ENCODE measurements at places on chromosomes 11 and 22.

- DNase-seq: no peak
Observed at GRCh38 chr22:37287550-37287951, 5.2 kb downstream of the CYTH4 start.

GRCh38 chr22:49197986-49198704, 629.5 kb downstream of the BRD1 start:
- no peak for DNase-seq

GRCh38 chr11:121555121-121555520, 102.4 kb upstream of the SORL1-AS1 start:
- DNase-seq: no peak

DNA sequence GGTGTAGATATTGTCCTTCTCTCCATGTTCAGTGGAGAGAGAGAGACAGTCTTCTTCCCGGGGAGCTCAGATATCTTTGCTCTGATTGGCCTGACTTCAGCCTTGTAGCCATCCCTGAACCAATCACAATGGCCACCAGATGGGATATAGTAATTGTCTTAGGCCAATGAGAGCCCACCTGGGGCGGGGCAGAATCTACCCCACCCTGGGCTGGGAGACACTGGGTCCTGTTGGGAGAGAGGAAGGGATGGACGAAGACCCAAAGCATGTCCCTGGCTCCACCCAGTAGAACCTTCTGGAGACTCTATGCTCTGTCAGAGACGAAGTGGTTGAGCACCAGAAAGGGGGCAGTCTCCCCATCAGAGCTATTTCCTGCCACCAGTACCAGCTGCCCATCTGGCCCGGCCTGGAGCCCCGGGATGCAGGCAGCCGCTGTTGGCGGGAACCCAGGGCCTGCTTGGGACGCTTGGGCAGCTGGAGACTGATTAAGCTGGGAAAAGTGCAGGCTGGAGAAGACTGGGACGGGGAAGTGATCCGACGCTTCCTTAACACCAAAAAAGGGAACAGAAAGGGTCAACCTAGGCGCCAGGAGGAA, 31.6 kb upstream of the CBX7 start:
- DNase-seq: peak; percentile 35

GRCh38 chr22:41576877-41577276, 12.8 kb downstream of the PMM1 start:
- no peak for DNase-seq

- no peak for DNase-seq
Observed at GRCh38 chr11:125886997-125887372, 483 bp upstream of the HYLS1 start.

DNA sequence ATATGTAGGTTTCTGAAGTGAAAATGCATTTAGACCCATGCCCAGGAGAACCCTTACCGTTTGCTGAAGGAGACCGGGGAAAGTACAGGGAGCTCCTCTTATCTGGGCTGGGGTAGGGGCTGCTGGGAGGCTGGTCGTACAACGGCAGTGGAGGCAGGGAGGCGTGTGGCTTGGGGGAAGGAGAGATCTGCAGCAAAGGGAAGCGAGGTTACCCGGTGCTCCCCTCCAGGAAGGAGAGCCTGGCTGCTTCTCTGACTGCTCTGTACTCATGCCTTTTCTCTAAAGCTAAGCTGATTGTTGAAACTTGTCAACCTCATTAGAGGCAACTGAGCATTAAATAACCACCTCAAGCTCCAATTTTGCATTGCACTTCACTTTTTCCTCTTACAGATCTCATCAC, 27.2 kb downstream of the ATG16L2 start:
- no peak for DNase-seq

GRCh38 chr11:1908618-1909017, 10.9 kb upstream of the TNNT3 start:
- DNase-seq: no peak

GRCh38 chr11:5123802-5124521, 14.2 kb downstream of the OR52A5 start:
- peak; percentile 55 for DNase-seq

GRCh38 chr11:68582416-68583040, 101.8 kb upstream of the GAL start:
- no peak for DNase-seq

DNA sequence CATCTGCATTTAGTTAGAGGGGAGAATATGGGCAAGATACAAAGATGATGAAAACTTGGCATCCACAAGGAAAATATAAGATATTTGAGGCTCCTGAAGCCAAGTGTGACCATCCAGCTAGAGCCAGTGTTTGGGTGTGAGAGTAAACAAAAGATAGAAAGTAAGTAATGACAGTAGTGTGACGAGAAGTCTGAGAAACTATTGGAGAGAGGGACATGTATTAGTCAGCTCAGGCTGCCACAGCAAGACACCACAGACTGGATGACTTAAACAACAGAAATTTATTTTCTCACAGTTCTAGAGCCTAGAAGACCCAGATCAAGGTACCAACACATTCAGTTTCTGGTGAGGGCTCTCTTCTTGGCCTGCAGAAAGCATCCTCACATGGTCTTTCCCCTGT, 6.4 kb upstream of the CCKBR start:
- no peak for DNase-seq

DNA sequence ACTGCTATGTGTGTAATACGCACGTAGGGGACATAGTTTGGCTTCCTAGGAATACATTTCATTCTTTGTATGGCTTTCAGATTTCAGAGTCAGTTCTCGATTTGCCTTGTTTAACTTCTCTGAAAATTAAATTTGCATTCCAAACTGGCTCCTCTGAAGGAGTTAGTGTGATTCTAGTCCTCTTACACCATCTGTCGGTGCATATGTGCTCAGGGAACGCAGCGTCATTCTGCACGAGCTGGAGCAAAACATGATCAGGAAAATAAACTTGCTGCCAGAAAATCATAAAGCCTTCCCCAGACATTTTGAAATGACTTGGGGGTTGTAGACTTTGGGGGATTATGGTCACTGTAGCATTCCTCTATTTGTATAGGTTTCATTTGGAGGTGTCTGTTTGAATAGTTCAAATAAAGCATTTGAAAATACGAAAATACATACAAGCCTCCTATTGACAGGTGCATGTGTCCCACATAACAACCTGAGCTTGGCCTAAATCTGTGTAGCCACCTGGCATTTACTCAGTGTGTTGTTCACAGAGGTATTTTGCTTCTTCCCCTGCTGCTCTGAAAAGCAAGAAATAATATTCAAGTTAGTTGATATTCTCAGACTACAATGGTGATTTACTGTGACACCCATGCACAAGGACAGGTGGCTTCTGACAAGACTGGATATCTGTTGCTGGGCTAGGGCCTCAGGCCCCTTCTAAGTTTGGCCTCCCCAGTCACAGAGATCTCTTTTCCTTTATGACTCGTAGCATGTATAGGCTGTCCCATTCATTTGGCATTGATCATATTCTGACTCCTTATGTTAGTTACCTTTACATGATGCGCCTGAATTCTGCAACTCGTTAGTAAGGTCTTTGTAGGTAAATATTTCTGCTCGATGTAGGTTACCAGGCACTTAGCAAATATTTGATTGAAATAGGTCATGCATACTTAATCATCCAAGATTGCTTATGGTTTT, 81.6 kb upstream of the SORL1-AS1 start:
- no peak for DNase-seq

DNA sequence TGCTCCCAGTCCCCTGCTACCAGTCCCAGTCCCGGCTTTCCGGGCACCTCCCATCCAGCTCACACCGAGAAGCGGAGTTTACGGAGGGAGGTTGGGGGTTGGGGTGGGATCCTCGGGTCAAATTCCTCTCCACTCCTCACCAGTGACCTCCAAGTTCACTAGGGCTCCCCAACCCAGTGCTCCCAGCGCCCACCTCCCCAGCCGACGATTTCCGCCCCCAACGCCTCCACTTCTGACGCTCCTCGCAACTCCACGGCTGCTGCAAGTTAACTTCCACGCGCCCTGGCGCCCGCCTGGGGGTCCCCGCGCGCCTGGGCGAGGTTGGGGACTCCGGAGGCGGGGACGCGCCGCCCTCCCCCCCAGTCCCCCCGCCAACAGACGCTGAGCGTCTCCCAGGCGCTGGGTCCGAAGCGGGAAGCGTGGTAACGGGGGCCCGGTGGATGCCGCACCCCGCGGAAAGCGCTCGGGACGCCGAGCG, 526 bp downstream of the TPST2 start:
- DNase-seq: peak; percentile 55

GRCh38 chr11:8631395-8632118, 37.5 kb upstream of the STK33 start:
- DNase-seq: no peak

- DNase-seq: no peak
Observed at GRCh38 chr22:36022162-36022561, 6.5 kb downstream of the RBFOX2 start.

GRCh38 chr11:27701355-27702105, 1.3 kb upstream of the BDNF start:
- DNase-seq: no peak

DNA sequence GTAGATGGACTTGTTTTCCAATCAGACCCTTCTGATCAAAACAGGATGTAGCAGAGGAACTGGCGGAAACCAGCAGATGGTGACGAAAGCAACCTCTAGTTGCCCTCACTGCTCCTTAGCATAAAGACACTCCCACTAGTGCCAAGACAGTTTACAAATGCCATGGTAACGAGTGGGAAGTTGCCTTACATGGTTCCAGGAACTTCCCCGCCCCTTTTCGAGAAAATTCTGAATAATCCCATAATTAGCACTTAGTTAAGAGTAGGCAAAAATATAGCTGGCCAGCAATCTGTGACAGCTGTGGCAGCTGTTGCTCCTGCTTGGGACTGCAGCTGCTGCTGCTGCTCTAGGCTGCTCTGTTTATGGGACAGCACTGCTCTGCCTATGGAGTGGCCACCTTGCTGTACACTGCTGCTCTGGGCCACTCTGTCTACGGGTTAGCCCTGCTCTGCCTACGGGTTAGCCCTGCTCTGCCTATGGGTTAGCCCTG, 33.4 kb upstream of the SORL1 start:
- DNase-seq: peak; percentile 49

GRCh38 chr11:40130427-40130826, 1329.0 kb downstream of the LRRC4C start:
- DNase-seq: no peak

- DNase-seq: no peak
Observed at GRCh38 chr22:33204408-33204807, 146.2 kb upstream of the SYN3 start.

- no peak for DNase-seq
Observed at GRCh38 chr11:91653079-91653754, 571.4 kb upstream of the FAT3 start.

DNA sequence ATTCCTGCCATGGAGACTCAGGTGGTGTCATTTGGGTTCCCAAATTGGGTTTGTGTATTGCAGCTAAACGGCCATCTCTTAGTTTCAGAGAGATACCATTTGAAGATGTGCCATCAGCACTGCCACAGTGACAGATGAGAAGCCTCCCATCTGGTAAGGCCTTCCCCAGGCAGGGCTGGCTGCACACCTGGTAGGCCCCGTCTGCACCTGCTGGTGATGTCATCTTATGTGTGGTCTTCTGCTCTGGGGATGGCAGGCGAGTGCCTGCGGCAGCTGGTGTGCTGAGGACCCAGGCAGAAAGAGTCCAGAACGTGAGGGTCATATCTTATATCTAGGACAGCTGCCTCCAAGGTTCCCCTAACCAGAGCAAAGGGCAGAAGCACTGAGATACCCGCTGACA, 100.6 kb downstream of the CSNK2A3 start:
- DNase-seq: no peak

GRCh38 chr11:69477086-69477485, 4.4 kb upstream of the LINC01488 start:
- no peak for DNase-seq

GRCh38 chr22:33597274-33597985, 322.8 kb downstream of the LARGE1 start:
- DNase-seq: no peak

DNA sequence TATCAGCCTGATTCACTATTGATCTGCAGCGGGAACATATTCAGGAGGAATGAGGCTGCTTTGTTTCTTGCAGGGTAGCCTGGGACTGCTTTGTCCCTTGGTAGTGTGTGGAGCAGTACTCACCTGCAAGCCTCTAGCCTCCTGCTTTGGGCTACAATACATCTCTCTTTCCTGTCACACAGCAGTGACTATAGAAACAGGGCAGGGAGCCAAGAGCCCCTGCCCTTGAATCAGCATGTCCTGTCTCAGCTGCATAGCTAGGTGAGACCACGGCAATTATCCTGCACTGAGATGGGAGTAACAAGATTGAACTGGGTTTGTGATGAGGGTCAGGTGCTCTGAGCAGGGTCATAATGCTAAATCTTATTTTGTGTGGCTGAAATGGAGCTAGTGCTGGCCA, 191.9 kb downstream of the NELL1 start:
- DNase-seq: no peak

GRCh38 chr11:100543386-100543785, 143.7 kb upstream of the ARHGAP42 start:
- no peak for DNase-seq

DNA sequence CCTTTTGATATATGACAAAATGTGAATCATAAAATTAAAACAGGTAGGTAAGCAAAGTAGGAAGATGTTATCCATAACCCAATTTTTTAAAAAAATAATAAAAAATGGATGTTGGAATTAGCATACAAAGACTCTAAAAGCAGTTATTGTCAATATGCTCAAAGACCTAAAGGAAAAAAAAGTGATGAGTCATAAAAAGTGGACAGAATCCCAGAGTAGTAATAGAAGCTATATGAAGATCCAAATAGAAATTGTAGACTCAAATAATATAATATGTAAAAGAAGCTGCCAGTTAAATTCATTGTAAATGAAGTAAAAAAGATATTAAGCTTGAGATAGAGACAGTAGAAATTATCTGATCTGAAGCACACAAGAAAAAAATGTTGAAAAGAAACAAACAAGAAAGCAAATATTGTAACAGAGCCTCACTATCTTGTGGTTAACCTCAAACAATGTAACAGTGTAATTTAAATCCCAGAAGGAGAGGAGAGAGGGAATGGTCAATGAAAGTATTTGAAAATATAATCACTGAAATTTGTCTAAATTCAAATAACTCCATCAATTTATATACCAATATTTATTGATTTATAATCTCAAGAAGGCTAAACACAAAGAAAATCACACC, 773.4 kb upstream of the RAG2 start:
- DNase-seq: no peak

DNA sequence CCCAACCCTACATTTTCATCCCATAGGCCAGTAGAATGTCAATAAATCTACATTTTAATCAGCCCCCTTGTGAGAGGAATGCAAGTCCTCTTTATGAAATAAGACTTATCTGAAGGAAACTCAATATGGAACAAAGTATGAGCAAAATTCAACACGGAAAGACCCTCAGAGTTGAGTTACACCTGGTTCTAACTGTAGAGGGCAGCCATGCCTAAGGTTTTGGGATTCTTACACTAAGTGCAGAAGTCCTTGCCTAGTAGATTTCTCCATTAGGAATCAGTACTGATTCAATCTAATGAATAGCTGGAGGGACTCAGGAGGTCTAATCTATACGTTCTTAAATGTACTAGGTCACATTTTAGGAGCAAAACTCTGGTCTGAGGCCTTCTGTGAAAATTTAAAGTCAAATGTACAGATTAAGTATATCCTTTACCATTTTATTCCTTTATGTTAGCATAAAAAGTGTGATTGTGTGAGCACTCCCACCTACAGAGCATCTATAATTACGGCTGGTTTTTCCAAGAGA, 904.5 kb downstream of the DLG2 start:
- DNase-seq: no peak
